AG09309 (cell line): ENCODE measurements at places on chromosomes 5 and 9.
A peak's percentile ranks its signal among the peaks of the same experiment; 100 is the strongest.

GRCh38 chr5:147388184-147389108 is 121.4 kb downstream of the DPYSL3 start:
- DNase-seq: no peak

- no peak for DNase-seq
Observed at GRCh38 chr5:140150201-140150600, 24.5 kb downstream of the IGIP start.

- no peak for DNase-seq
Observed at GRCh38 chr9:98373609-98374008, 118.2 kb upstream of the TBC1D2 start.

- DNase-seq: peak; percentile 76
Observed at GRCh38 chr9:94870793-94871558, 144.5 kb downstream of the AOPEP start.

GRCh38 chr5:26945901-26946300 is 92.5 kb downstream of the CDH9 start:
- no peak for DNase-seq

DNA sequence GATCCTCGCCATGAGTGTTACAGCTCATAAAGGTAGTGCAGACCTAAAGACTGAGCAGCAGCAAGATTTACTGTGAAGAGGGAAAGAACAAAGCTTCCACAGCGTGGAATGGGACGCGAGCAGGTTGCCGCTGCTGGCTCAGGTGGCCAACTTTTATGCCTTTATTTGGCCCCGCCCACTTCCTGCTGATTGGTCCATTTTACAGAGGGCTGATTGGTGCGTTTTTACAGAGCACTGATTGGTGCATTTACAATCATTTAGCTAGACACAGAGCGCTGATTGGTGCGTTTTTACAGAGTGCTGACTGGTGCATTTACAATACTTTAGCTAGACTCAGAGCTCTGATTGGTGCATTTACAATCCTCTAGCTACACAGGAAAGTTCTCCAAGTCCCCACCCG is 13.9 kb downstream of the PLK2 start:
- DNase-seq: no peak

DNA sequence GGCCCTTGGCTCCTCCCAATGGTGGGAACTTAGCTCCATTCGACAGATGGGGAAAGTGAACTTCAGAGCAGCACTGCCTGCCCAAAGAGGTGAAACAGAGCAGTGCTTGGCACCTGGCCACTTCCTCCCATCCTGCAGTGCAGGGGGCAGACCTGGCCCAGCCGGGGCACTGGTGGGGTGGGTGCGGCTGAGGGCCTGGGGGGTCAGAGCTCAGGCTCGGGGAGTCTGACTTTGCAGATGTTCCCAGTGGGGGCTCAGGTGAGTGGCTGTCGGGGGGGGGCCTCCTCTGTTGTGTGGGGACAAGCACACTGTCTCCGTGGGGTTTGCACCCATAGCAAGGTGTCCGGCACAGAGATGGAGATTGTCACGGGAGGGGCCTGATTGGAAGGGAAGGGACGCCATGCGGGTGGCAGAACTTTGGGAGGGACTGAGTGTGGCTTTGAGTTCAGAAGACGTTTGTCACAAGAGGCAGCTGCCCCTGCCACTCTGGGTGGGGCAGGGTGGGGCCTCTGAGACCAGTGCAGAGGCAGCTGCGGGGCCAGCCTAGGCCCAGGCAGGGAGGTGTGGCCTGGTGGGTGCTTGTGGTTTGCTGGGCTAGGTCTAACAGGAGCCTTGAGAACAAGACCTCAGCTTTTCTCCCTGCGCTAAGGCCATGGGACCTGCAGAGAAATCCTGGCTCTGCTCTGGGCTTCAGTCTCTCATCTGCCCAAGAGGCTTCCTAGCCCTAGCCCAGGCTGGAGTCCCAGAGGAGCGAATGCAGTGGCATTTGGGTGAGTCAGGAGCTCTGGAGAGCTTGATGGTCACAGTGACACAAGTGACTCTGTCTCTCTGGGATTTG is 2.5 kb downstream of the MYMK start:
- no peak for DNase-seq

DNA sequence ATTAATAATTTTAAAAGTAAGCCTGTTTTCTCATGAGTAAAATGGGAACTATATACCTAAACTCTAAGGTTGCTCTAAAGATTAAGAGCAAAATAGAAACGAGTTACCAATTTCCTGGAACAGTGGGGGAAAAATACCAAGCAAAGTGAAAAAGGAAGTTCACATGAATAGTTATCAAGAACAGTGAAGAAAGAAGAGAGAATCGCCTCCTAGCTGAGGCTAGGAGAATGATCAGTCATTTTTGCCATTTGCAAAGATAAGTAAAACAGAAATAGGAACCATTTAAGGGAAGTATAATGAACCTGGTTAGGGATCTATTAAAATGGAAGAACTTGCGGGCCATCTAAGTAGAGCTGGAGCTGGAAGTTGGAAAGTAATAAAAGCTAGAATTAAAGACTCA is 50.7 kb downstream of the P4HA2 start:
- DNase-seq: no peak

- no peak for DNase-seq
Observed at GRCh38 chr5:87048156-87048555, 219.5 kb upstream of the RASA1 start.

GRCh38 chr5:176723440-176723839 is 76.2 kb downstream of the TSPAN17 start:
- no peak for DNase-seq

DNA sequence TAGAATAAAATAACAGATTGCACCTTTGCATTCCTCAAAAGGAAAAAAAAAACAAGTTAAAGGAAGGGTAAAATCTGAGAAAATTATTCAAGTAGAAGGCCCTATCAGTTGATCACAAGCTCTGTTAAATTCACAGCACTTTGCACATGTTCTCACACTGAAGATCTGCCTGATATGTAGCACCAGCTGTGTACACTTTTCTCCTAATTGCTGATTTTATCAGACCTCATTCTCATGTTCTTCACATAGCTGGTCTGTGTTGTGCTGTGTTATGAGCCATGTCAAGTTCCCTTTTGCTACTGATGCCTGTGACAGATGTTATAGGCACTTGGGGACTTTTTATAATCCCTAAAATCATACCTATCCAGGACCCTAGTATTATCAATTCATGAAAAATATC is 390.4 kb upstream of the PRR16 start:
- no peak for DNase-seq

DNA sequence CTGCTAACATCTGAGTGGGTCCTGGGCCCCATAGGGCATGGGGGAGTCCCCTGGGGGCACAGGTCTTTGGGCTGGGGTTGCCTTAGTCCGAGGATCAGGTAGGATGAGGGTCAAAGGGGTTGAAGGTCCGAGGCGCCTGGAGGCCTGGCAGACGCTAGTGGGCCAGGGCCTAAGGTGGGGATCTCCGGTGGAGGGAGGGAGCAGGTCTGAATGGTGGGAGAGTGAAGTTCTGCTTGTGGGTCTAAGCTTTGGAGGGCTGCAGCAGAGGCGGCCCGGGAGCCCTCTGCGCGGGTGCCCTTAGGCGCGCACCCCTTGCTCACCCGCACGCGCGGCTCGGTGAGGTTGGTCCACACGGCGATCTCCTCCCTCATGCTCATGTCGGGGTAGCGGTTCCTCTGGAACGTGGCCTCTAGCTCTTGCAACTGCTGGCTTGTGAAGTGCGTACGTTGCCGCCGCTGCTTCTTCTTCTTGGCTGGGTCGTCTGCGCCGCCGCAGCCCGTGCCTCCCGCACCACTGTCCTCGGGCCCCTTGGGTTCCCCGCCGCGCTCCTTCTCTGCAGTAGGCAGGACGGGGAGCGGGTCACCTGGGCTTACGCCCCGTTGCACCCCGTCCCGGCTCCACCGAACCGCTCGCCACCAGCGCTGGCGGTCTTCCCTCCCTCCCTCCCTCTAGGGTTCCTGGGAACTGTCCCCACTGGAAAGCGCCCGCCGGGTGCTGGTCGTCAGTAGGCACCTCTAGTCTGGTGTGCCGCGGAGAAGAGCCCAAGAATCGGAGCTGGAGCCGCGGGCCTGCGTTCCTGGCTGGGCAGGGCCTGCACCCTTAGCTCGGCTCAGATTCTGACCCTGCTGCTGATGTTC is 2.8 kb downstream of the PITX1 start:
- DNase-seq: no peak

- no peak for DNase-seq
Observed at GRCh38 chr9:91766315-91767069, 183.5 kb downstream of the ROR2 start.

DNA sequence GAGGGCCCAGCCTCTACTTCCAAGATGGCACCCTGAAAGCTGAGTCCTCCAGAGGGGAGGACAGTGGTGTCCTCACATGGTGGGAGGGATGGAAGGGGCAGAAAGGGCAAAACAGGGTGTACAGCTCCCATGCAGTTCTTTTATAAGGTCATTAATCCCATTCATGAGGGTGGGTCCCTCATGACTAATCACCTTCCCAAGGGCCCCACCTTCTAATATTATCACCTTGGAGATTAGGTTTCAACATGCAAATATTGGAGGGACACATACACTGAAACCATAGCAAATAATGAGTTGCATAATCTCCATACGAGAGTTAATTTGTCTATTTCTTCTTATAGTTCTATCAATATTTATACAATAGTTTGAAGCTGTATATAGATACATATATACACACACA is 5.8 kb upstream of the ZBTB43 start:
- no peak for DNase-seq

DNA sequence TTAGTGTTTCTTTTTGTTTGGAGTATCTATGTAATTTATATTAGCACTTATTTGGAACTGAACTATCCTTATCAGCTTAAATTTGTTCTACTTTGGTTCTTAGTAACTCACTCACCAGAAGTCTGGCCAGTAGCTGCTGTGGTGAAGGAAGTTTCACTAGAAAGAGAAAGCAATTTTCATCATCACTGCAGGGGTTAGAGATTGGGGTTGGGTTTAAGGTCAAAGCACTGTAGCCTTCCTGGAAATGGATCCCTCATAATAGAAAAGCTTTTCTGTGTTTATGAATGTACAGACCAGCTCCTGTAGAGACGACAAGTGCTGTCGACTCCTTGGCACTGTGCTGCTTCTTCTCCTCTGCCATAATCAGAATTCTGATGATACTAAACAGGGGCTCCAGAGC is 22.2 kb downstream of the MROH2B start:
- no peak for DNase-seq

DNA sequence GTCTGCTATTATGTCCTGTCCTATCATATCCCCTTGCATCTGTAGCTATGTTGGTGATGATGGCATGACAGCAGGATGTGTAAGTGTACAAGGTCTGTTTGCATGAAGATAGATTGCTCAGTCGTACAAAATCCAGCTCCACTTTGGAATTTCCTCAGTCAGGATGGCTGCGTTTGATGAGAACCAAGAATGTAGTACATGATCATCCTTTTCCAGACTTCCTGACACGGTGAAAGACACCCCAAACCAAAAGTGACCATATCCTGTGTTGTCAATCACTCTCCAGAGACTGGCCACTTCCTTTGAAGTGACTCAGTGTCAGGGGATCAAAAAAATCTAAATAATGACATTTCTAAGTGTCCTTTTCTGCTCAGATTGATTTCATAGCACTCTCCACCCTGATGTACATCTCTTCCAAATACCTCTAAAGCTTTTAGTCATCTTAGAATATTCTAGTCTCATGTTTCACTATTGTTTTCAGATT is 213.4 kb downstream of the PLK2 start:
- DNase-seq: no peak

GRCh38 chr5:20469390-20469789 is 481.4 kb upstream of the CDH18 start:
- DNase-seq: no peak

- DNase-seq: no peak
Observed at GRCh38 chr5:132022737-132023136, 11.3 kb upstream of the ACSL6 start.

- DNase-seq: no peak
Observed at GRCh38 chr9:76004526-76004925, 114.1 kb downstream of the PCSK5 start.

GRCh38 chr5:115586525-115587146 is 15.6 kb downstream of the TICAM2 start:
- DNase-seq: no peak

DNA sequence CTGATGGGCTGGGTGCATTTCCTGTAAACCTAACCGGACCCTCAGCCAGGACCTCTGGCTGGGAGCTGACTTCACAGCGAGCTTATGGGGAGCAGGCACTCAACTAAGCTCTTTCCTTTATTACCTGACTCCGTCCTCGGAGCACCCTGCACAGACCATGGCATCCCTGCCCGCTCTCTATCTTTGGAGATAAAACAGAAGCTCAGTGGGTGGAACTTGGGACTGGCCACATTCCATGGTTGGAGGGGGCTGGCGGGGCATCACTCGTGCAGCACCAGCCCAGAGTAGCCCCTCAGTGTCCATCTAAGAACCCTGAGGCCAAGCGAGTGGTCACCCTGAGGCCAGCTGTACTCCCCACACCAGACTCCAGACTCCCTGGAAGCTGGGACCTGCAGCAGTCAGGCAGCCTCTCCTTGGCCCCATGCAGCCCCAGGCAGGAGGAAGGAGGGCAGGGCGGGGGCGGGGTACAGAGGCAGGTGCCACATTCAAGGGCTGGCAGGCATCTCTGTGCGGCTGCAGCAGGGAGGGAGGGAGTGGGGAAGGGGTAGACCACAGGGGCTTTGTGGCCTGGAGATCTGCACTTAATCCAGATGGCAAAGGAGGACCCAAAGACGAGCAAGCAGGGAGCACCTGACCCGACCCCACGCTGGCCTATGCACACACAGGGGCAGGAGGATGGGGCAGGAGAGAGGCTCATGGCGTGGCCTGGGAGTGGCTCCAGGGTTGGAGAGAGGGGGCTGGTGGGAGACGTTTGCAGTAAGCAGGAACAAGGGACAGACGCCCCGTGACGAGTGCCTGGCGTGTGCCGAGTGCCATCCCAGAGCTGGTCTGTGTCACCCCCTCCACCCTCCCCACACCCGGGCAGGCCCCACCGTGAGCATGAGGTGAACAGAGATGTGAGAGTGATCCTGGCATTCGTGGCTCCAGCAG is 26.1 kb downstream of the GLT6D1 start:
- no peak for DNase-seq

- no peak for DNase-seq
Observed at GRCh38 chr9:86406366-86406765, 52.2 kb upstream of the TUT7 start.

GRCh38 chr5:43096916-43097315 is 23.8 kb upstream of the ZNF131 start:
- peak; percentile 11 for DNase-seq

GRCh38 chr9:136117916-136118319 is 757 bp downstream of the TMEM250 start:
- no peak for DNase-seq

- DNase-seq: no peak
Observed at GRCh38 chr9:83422527-83422926, 115.7 kb downstream of the FRMD3 start.

GRCh38 chr9:136429683-136430491 is 9.8 kb downstream of the INPP5E start:
- DNase-seq: no peak

- DNase-seq: no peak
Observed at GRCh38 chr5:67033880-67034651, 162.5 kb downstream of the CD180 start.
